ENCODE measurements at places on chromosomes 4 and X.

DNA sequence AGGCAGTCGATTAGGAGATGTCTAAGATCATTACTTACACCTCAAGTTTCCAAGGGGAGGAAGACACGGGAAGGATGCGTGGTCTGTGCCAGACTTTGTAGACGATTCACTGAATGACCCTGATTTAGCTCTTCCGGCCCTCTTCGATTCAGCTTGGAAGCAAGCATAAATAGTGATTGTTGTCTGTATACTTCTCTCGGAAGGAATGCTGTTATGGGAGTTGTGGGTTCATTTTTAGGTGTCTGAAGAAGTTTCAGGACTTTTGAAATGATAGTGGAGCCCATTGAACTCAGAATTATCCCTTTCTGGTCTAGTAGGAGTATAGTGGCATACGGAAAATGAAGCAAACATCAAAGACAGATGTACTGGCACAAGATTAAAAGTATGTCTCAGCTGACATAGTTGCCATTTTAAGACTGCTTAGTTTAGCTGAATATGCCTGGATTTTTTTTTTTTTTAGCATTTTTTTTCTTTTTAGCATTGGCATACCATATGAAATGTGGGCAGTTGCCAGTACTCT lies 1.0 kb upstream of the ANKRD17 start:
- no peak for DNase-seq

DNA sequence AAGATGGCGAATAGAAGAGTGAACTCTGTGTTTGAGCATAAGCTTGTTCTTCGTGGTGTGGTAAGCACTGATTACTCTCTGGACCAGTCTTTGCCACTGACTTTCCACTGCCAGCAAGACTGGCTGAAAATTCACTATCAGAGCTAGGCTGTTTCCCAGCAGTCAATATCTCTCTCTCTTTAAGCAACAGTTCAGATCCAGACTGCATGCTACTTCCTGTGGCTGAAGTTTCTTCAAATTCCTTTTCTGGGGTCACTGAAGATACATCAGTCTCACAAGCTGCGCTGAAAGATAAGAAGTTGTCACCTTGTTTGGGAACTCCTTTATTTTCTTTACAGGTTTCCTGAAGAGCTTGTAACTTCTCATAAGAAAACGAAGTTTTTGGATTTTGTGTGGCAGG lies 54.0 kb upstream of the FAM120C start:
- no peak for DNase-seq

DNA sequence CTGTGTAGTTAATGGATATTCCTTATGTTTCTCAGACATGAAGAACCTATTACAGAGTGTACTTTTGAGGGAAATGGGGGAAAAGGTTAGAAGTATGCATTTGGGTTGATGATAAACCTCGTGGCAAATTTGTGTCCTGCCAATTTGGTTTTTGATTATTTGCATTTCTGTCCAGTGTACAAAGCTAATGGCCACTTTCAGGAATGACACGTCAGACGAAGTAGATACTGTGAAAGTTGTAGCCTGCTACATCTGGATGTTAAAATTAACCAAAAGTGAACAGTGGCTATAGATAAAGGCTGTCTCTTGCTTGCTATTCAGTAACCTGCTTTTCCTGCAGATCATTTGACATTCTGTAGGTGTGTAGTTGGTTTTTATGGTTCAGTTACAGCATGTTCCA lies 1.0 kb downstream of the PRDX4 start:
- DNase-seq: no peak

DNA sequence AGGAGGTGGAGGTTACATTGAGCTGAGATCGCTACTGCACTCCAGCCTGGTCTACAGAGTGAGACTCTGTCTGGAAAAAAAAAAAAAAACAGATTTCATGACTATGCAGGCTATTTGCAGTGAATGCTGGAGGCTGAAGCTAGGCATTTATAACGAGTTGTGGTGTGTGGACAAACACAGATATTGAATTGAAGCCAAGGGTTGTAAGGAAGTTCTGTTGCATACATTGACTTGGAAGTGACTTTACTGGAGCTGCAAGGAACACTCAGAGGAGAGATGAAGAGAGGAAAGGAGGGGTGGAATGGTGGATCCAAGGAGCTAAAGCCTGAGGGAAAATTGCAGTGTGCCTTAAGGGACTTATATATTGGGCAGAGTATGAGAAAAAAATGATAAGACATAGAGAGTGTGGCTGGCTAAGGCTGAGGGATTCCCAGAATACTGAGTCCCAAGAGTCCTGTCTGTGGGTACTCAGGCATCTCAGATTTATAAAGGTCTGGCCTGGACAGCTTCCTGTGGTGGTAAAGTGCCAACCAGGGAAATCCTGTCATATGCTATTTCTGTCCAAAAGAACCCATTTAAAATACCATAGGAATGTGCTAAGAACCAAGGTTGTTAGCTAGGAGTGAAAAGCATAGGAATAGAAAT lies 87.8 kb upstream of the GUCY1A1 start:
- DNase-seq: no peak

GRCh38 chrX:1658071-1658491 lies 43.2 kb downstream of the ASMT start:
- no peak for DNase-seq

GRCh38 chr4:148238086-148238485 lies 204.1 kb downstream of the NR3C2 start:
- DNase-seq: no peak

DNA sequence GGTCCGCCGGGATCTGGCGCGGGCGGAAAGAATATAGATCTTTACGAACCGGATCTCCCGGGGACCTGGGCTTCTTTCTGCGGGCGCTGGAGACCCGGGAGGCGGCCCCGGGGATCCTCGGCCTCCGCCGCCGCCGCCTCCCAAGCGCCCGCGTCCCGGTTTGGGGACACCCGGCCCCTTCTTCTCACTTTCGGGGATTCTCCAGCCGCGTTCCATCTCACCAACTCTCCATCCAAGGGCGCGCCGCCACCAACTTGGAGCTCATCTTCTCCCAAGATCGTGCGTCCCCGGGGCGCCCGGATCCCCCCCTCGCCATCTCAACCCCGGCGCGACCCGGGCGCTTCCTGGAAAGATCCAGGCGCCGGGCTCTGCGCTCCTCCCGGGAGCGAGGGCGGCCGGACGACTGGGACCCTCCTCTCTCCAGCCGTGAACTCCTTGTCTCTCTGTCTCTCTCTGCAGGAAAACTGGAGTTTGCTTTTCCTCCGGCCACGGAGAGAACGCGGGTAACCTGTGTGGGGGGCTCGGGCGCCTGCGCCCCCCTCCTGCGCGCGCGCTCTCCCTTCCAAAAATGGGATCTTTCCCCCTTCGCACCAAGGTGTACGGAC lies 482 bp upstream of the SHOX start:
- peak; percentile 46 for DNase-seq

DNA sequence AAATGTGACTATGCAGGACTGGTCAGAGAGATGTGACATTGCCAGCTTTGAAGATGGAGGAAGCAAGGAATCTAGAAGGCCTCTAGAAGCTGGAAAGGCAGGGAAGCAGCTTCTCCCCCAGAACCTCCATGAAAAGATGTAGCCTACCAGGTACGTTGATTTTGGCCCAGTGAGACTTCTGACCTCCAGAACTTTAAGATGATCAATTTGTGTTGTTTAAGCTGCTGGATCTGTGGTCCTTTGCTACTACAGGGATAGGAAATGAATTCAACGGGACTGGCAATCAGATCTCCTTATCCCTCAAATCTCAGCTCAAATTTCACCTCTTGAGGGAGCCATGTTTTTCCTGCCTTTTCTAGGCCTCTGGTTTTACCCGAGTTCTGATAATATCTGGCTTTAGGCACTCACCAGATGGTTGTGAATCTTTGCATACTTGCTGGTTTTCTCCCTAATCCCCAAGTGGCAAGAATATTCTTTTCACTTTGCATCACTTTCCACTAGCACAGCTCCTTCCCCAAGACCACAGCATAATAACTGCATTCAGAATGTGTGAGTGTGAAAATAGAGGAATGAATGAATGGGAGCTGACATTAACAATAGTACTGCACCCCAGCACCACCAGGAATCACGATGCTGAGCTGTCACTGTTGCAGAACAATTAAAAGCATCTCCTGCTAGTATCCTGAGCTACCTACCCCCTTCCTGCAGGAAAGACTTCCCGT lies 25.5 kb upstream of the TMSB4X start:
- DNase-seq: no peak

DNA sequence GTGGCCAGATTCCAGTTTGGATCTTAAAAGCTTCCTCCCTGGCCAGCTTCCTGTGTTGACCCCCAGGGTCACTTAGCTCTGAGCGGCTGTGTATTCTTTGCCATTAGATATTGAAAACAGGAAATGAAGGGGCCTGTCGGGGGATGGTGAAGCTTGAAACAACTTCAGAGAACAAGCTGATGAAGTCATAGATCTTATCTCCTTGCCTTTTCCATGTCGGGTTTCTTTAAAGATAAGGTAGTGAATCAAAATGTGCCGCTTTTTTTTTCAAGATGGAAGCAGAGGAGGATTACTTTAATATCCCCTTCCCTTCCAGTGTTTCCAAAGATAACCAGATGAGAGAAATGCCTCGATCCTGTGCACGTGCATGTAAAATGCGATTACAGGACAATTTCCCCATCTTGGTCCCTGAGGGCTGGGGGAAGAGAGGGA lies 508.5 kb downstream of the MID1IP1 start:
- DNase-seq: no peak

- no peak for DNase-seq
Observed at GRCh38 chr4:122458625-122459024, 2.1 kb upstream of the IL2 start.
